ENCODE measurements at places on chromosomes 13 and 19.

- no peak for DNase-seq
Measured at GRCh38 chr13:36787181-36787580, 31.8 kb upstream of the RFXAP start.

DNA sequence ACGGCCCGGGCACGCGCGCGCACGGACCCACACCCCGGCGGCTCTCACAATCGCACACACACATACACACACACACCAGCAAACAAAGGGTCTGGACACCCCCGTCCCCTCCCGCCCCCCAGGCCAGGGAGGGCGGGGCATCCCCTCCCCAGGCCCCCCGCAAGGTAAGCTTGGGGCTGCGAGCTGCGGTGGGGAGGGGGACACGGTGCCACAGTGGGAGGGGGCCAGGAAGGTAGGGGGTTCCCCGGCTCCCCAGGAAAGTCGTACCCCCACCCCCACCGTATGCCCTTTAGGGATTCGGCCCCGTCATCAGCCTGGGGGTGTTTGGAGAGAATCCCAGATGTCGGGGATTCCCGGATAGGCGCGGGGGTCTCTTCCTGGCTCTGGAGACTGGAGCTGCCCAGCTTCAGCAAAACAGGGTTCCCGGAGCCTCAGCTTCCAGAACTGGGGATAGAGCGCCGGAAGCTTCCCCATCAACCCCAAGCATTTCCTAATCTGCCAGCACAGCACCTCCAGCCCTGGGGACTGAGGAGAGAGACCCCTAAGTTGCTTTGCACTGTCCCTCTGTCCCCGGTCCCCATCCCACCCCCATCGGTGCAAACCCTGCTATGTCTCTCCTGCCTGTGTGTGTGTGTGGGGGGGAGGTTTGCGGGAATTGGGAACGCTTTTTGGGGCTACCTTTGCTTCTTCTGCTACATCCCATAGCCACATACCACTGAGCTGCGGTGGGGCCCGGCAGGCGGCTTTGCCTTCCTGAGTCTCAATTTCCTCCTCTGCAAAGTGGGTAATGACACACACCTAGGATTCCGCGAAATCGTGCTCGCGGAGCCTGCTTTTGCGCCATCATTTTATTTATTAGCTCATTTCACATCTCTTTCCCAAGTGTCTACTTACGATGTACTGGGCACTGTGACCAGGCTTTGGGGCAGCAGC, 1.8 kb upstream of the CDC37 start:
- DNase-seq: no peak

GRCh38 chr13:95301183-95301967, at the start of gene ABCC4:
TSS of gene ABCC4 (minus strand) at chr13:95301451. CDS start at chr13:95301314, 137 bp downstream.
- DNase-seq: peak; percentile 52

GRCh38 chr19:29804493-29804892, 7.3 kb upstream of the CCNE1 start:
- no peak for DNase-seq
